ENCODE measurements at places on chromosomes 5 and 9.

DNA sequence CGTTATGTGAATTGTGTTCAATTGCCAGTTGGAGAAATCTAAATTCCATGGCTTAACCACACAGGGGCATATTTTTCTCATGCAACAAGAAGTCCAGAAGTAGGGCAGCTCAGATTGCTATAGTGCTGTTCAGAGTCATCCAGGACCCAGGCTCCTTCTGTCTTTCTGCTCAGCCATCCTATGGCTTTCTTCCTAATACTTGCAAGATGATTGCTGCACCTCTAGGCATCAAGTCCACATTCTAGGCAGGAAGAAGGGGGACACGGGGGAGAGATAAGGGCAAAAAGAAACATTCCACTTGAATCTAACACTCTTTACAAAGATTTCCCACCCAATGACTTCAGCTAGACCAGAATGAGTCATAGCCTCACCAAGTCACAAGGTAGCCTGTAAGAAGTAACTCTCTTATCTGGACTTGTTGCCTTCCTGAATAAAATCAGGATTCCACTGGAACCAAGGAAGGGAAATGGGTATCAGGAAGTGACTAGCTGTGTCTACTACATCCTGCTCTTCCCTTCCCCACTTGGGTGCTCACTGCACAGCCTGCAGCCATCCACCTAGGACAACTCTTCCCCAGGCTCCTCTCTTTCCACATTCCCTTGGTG lies 5.3 kb downstream of the ERAP2 start:
- DNase-seq: peak; percentile 26

GRCh38 chr9:118829334-118829733 lies 539.9 kb downstream of the BRINP1 start:
- DNase-seq: no peak

DNA sequence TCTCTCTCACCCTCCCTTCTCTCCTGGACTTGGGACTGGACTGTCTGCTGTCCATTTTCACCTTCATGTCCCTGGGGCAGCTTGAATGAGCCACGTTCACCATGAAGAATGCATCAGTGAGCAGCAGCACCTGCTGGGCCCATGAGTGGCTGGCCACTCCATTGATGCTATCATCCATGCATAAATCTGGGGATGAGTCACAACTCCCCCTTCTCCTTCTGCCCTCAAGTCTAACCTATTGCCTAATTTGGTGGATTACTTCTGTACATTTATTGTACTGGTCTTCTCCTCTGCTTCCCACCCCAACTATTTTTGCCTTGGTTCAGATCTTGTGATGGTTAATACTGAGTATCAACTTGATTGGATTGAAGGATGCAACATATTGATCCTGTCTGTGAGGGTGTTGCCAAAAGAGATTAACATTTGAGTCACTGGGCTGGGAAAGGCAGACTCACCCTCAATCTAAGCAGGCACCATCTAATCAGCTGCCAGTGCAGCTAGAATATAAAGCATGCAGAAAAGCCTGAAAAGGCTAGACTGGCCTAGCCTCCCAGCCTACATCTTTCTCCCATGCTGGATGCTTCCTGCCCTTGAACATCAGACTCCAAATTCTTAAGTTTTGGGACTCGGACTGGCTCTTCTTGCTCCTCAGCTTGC lies 46.7 kb downstream of the GDNF start:
- no peak for DNase-seq

DNA sequence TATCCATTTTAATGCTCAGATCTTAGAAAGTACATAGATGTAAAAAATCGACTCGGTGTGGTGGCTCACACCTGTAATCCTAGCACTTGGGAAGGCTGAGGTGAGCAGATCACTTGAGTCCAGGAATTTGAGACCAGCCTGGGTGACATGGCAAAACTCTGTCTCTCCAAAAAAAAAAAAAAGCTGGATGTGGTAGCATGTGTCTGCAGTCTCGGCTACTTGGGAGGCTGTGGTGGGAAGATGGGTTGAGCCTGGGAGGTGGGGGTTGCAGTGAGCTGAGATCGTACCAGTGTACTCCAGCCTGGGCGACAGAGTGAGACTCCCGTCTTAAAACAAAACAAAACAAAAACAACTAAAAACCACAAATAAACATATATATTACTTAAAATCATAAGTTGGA lies 61.4 kb downstream of the RASA1 start:
- DNase-seq: no peak

DNA sequence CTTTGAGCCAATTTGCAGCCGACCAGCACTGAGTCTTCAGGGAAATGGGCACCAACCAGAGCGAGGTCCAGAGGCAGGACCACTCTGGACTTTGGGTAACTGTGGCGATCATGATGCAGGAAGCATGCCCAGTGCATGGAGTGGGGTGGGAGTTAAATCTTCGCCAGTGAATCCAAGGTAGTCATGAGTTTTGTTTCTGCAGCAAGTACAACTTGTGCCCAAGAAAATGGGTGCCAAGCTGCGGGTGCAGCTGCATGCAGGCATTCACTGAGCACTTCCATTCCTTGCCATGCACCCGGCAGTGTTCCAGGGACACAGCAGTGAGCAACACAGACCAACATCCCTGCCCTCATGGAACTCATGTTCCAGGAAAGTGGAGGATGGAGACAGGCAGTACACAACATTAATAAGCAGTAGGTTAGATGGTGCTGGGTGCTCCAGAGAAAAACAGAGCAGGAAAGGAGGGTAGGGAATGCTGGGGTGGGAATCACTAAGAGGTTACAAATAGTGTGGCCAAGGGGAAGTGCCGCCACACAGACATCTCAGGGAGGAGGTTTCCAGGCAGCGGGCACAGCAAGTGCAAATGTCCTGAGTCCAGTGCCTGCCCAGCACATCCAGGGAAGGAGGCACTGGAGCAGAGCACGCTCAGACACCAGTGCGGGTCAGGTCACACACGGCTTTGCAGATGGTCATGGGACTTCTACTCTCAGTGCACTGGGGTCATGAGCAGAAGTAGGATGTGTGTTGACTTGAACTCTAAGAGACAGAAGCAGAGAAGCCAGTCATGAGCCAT lies 48.2 kb upstream of the LMX1B start:
- no peak for DNase-seq

DNA sequence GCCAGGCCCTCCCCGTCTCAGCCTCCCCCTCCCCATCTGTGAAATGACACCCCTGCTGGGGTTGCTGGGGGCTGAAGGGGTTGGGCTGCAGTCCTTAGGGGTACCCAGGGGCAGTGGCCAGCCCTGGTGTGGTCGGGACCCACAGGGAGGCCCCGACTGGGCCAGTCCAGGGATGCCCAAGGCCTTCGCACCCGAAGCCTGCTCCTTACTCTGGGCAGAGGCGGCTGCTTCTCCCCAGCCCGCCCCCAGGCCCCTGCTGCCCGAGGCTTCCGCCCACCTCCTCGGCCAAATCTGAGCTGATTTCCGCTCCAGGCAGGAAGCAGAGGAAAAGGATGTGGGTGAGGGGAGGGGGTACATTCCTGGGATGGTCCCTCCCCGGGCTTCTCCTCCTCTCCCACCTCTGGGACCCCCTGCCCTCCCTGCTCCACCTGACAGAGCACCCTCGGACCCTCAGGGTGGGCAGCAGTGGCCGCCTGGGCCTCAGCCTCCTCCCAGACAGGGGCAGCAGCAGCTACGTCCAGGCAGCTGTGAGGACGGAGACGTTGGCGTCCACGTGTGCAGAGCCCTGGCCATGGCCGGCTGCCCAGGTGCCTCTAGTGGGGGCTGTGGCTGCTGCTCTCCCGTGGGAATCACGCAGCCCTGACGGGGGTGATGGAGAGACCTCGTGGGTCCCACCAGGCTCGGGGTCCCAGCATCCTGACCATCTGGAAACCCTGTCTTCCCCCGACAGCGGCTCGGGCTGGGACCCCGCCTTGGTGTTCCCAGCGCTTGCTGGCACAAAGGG lies 4.2 kb upstream of the NRARP start:
- no peak for DNase-seq

- no peak for DNase-seq
Observed at GRCh38 chr5:62143268-62144229, 162.5 kb upstream of the KIF2A start.

GRCh38 chr9:33676746-33677505 lies 118.4 kb upstream of the PRSS3 start:
- no peak for DNase-seq

GRCh38 chr9:136978073-136978864 lies 965 bp downstream of the PTGDS start:
- DNase-seq: no peak
